Activated CD4-positive, alpha-beta T cell treated with anti-CD3 and anti-CD28 coated beads for 24 hours (primary cell): ENCODE measurements at places on chromosomes 16 and 17.

DNA sequence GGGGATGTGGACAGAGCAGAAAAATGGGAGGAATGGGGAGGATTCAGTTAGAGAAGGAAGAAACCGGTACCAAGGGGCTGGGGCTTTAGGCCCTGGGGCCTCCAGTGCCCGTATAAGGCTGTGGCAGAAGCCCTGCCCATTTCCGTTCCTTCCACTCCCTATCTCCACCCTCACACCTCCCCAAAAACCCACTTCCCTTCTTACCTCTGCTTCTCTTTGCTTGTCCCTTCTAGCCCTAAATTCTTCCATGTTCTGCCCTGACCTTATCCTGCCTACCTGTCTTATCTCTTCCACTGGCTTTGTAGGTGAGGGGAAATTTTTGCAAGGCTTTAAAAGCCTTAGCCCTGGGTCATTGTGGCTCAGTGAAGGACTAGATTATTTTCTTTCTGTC, 4.1 kb downstream of the RNF167 start:
- DNase-seq, result no peak

- no peak for DNase-seq
Measured at GRCh38 chr16:67551972-67552371, 10.4 kb upstream of the CTCF start.

DNA sequence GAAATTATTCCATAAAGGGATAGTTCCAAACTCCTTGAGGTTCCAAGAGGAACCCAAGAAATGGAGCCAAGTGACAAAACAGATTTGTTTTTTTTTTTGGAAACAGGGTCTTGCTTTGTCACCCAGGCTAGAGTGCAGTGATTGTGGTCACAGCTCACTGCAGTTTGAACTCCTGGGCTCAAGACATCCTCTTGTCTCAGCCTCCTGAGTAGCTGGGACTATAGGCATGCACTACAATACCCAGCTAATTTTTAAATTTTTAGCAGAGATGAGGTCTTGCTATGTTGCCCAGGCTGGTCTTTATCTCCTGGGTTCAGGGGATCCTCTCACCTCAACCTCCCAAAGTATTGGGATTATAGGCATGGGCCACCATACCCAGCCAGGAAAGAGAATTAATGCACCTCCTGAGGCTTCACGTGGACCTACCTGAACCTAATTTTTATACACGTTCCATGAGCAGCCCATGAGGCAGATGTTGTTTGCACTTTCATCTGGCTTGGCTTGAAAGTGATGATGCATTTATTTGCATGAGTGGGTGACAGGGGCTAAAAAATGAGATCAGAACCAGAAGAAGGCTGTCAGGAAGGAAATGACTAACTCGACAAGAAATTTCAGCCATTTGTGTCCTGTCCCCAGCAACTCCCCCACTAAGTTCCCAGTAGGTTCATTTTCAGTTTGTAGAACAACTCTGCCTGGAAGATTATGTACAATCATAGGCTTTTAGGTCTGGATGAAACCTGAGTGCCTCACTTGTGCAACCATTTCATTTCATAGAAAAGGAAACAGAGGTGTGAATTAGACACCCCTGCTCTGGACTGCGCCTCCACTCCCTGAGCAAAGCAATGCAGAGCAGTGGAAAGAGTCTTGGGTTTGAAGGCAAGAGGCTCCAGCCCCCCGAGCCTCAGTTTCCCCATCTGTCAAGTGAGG, 10.3 kb upstream of the IRF8 start:
- DNase-seq, result peak; percentile 22

- no peak for DNase-seq
Measured at GRCh38 chr17:15457723-15458094, 9.7 kb downstream of the CDRT4 start.

- DNase-seq, result no peak
Measured at GRCh38 chr17:6239241-6239798, 169.1 kb downstream of the WSCD1 start.

- DNase-seq, result no peak
Measured at GRCh38 chr17:9004132-9004960, 17.0 kb upstream of the NTN1 start.

- DNase-seq, result no peak
Measured at GRCh38 chr17:51423421-51424160, 163.2 kb downstream of the UTP18 start.

DNA sequence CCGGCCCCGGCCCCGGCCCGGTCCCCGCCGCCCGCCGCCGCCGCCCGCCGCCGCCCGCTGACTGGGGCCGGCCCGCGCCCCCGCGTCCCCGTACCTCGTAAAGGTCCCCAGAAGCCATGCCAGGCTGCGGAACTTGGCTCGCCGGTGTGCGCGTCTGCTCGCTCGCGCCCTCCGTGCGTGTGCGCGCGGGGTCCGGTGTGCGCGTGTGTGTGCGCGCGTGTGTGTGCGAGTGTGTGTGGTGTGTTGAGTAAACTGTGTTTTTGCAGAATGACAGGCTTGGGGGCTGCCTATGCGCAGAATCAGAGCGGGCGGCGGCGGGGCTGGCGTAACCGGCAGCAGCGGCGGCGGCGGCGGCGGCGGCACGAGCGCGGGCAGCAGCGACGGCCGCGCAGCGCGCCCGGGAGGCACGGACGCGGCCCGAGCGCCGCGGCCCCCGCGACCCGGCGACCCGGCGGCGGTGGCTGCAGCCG, 307 bp downstream of the CDYL2 start:
- peak; percentile 30 for DNase-seq

DNA sequence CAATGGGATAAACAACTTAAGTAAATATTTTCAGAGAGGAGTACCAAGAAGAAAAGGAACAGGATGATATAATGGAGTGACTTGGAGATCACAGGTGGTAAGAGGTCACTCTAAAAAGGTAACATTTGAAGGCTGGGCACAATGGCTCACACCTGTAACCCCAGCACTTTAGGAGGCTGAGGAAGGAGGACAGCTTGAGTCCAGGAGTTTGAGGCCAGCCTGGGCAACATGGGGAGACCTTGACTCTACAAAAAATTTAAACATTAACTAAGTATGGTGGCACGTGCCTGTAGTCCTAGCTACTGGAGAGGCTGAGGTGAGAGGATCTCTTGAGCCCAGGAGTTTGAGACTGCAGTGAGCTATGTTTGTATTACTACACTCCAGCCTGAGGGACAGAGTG, 3.4 kb upstream of the TMEM11 start:
- DNase-seq, result no peak
